ENCODE measurements at places on chromosomes 6 and 20.
A peak's percentile ranks its signal among the peaks of the same experiment; 100 is the strongest.

GRCh38 chr6:110703906-110704594, 111.2 kb downstream of the CDK19 start:
- DNase-seq, result peak; percentile 29

DNA sequence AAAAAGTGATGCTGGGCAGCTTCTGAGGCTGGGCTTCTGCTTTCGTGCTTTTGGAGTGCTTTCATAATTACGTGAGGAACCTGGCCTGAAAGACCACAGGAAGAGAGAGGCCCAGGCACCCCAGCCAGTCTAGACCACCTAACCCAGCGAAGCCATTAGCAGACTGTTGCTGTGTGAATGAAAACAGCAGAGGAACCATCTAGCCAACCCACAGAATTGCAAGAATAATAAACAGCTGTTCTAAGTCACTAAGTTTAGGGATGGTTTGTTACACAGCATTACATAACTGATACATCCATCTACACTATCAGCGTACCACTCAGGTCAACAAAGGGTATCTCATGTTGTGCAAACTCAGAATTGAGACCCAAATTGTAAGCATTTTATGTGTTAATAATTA, 34.5 kb downstream of the FGD2 start:
- no peak for DNase-seq

- DNase-seq, result no peak
These were observed 119.2 kb downstream of the NFATC2 start for GRCh38 chr20:51423290-51423667.

DNA sequence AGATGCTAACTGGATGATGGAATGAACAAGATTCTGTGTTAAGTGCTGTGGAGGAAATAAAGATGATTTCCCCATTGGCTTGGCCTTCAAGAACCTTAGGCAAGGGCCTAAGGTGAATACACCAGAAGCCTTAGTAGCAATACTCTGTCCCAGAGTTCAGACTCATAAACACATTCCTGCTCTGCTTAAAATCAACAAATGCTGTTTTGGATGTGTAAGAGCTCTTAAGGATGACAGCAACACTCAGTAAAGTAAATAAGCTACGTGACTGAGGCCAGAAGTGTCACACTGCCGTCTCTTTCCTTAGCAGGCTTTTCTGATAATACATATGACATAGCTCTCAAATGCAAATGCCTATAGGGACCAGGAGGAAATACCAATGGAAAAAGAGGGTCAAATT, 90.6 kb downstream of the EYA2 start:
- DNase-seq, result no peak

- peak; percentile 84 for DNase-seq
These were observed 192.0 kb downstream of the PREX1 start for GRCh38 chr20:48635791-48636267.

- DNase-seq, result peak; percentile 58
These were observed 534 bp downstream of the NANP start for GRCh38 chr20:25623225-25623735.

- DNase-seq, result no peak
These were observed 813.5 kb downstream of the QKI start for GRCh38 chr6:164227952-164228522.

DNA sequence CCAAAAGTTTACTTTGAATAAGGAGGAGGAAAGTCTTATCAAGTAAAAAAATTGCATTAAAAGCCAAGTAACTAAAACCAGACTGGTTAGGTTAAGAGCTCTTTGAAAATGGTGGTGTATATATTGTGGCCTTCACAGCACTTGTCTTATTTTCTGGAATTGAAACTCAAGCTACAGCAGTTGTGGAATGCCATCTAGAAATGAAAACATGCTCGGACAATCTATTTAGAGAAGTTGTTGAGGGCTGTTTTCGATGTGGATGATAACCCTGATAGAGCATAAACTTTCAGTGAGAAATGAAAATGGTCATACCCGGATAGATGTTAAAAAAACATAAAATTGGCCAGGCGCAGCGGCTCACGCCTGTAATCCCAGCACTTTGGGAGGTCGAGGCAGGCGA, 47.0 kb downstream of the ARID1B start:
- DNase-seq, result no peak

GRCh38 chr6:52933778-52934177, 24.3 kb upstream of the GSTA3 start:
- DNase-seq, result no peak

GRCh38 chr6:104558746-104559145, 301.0 kb downstream of the HACE1 start:
- DNase-seq, result no peak

DNA sequence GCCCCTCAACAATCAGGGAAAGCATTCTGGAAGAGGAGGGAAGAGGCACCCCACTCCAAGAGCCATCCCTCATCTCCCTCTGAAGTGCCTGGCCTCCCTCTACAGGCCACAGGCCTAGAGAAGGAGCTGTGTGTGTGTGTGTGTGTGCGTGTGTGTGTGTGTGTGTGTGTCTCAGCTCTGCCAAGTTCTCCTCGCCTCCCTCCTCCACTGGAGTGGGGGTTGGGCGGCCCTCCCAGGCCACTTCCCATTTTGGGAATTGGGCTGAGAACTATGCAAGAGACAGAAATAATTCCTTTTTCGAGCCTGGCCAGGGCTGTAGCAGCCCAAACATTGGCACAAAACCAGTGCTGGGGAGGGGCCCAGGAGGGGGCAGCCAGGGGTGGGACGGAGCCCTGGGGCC, 35.7 kb downstream of the KCNB1 start:
- no peak for DNase-seq

DNA sequence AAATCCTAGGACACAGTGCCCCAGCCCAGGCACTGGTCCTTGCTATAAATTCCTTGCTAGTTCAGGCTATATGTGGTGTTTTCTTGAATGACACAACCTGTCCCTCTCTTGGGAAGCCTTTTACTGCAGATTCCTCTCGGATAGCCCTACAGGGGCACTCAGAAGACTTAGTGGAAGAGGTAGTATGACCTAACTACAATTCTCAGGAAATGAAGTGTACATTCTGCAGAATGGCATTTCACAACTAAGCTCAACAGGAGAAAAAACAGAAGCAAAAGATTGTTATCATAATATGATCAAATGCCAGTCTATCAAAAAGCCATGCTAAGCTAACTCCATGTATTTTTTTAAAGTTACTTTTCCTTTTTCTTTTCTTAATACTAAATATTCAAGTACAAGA, 66.3 kb upstream of the FBXL4 start:
- no peak for DNase-seq

GRCh38 chr20:15917283-15917682, 656.0 kb downstream of the KIF16B start:
- no peak for DNase-seq

- no peak for DNase-seq
These were observed 202.6 kb downstream of the PLCB1 start for GRCh38 chr20:8334641-8335040.

GRCh38 chr6:29827579-29828470, at the start of gene HLA-G:
Gene HLA-G (plus strand): TSS chr6:29827825. CDS start chr6:29827845, 20 bp downstream.
- DNase-seq, result no peak

GRCh38 chr6:14180609-14181008, 63.0 kb downstream of the CD83 start:
- DNase-seq, result no peak

DNA sequence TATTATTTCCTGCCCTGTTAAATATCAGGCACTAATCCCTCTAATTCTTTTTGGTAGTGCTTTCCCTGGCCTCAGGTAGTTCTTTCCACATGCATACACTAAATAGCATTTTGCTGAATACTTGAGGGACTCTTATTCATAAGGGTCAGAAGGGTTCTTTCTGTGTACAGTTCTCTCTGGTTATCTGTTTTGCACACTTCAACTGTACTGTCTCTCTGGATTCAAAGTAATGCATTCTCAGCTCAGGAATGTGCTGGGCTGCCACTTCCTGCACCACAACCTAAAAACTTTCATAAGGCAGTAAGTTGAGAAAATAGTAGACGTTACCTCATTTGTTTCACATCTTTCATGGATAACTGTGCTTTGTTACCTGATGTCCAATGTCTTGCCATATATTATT, 32.1 kb downstream of the C6orf141 start:
- no peak for DNase-seq

DNA sequence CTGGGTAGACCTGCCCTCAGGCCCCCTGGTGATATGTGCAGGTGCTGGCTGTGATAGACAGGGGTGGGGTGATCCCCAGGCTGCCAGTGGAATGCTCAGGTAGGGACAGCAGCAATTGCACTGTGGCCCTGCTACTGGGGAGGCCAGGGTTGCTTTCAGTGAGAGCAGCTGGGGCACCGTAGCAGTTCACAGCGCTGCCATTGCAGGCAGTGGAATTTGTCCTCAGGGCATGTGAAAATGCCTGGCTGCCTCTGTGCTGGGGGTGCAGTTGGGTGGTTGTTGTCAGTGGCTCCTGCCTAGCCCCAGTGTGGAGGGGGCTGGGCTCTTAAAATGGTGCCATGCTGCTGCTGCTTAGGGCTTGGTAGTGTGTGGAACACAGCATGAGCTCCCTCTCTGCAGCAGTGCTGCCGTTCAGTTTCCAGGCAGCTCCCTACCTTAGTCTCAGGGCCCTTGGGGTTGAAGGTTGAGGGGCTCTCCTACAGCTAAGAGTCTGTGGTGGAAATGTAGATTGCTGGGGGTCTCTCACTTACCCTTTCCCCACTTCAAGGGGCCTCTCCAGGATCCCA, 23.6 kb downstream of the GJA10 start:
- DNase-seq, result no peak

GRCh38 chr6:142740449-142740848, 204.5 kb downstream of the HIVEP2 start:
- DNase-seq, result no peak

GRCh38 chr6:13383328-13384163, 55.2 kb upstream of the TBC1D7 start:
- no peak for DNase-seq

GRCh38 chr6:118968416-118968815, 33.5 kb upstream of the MCM9 start:
- DNase-seq, result no peak

DNA sequence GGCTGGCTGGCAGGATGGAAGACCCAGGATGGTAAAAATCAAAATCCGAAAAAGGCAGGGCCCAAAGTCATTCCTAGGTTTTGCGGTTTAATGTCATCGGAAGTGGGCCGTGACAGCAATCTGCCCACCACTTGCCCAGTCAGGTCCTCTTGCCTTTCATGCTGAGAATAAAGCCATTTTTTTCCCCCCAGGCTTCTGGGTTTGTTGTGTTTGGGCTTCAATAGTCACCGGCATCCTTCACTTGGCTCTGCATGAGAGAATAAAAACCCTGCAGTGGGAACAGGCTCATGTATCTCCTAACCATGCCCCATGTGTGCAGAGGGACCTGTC, 56.1 kb downstream of the MEP1A start:
- no peak for DNase-seq

DNA sequence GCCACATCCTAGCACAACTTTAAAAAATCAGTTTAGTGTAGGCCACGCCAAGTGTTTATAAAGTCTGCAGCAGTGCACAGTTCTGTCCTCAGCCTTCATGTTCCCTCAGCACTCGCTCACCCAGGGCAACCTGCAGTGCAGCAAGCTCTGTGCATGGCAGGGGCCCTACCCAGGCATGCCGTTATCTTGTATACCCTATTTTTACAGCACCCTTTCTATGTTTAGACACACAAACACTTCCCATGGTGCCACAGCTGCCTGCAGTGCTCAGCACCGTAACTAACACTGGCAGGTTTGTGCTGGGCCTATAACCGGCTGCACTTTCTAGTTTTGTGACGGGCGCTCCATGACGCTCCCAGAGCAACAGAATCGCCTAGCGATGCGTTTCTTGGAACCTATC, 43.8 kb downstream of the ZBTB46 start:
- no peak for DNase-seq

DNA sequence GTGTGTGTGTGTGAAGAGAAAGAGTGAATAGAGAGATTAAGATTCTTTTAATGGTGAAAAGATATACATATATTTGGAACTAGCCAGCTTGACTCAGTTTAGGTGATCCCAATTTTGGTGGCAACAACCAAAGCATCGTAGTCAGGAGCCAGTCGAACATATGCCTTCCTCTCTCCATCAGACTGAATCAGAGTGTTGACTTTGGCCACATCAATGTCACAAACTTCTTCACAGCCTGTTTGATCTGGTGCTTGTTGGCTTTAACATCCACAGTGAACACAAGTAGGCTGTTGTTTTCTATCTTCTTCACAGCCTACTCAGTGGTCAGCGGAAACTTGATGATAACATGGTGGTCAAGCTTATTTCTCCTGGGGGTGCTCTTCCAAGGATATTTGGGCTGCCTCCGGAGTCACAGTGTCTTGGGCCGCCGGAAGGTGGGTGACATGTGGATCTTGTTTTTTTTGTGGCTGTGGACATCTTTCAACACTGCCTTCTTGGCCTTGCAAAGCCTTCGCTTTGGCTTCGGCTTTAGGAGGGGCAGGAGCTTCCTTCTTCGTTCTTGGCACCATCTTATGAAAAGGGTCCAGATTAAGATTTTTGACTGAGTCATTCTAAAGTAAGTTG, 3.4 kb downstream of the HLA-F start:
- no peak for DNase-seq

GRCh38 chr20:17226410-17227218, at the start of gene PCSK2:
Gene PCSK2 (plus strand): TSS chr20:17227040. CDS start chr20:17227306, 266 bp downstream.
- no peak for DNase-seq

- no peak for DNase-seq
These were observed 373.2 kb upstream of the MMS22L start for GRCh38 chr6:97656236-97656635.

- peak; percentile 84 for DNase-seq
These were observed 26.9 kb downstream of the SPATA2 start for GRCh38 chr20:49888212-49889000.

- no peak for DNase-seq
These were observed 394.1 kb downstream of the TAF4 start for GRCh38 chr20:61671559-61671958.

GRCh38 chr6:34154668-34155447, 9.0 kb upstream of the GRM4 start:
- DNase-seq, result peak; percentile 55

DNA sequence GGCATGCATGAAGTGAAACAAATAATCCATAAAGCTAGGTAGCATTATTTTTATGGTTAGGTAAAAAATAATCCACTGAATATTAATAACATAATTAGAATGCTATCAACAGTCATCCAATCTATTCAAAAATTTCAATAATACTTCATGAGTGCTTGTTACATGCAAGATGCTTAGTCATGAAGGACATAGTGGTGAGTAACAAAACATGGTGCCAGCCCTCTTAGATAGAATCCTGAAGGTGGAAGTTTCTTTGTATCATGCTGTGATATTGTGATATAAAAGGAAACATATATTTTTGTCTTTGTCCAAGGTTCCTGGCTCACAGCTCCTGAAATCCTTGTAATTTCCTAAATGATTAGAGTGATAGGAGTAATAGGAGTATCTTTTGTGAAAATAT, 14.9 kb downstream of the RCAN2 start:
- DNase-seq, result no peak

DNA sequence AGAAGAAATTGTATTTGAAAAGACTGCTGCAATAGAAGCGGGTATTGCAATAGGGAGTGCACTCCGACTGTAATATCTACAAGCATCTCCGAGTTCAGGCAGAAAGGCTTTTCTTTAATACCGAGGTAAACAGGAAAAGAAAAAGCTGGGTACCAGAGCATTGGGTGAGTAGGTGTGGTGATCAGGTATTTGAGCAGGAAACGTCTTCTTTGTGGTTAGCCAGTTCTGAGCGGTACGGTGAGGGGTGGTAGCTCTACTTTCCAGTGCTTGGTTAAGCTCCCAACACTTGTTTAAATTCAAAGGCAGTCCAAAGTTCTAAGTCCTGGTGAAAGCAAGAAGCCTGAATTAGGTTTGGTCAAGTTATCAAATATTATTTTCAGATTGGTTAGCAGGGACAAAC, 404.1 kb downstream of the LMBRD1 start:
- no peak for DNase-seq
